A549 (cell line): ENCODE measurements at places on chromosomes 7 and 10. TPM values are rescaled to one million over a fixed set of nuclear protein-coding genes. Genes with fewer than 3 reads are reported as not detected.

DNA sequence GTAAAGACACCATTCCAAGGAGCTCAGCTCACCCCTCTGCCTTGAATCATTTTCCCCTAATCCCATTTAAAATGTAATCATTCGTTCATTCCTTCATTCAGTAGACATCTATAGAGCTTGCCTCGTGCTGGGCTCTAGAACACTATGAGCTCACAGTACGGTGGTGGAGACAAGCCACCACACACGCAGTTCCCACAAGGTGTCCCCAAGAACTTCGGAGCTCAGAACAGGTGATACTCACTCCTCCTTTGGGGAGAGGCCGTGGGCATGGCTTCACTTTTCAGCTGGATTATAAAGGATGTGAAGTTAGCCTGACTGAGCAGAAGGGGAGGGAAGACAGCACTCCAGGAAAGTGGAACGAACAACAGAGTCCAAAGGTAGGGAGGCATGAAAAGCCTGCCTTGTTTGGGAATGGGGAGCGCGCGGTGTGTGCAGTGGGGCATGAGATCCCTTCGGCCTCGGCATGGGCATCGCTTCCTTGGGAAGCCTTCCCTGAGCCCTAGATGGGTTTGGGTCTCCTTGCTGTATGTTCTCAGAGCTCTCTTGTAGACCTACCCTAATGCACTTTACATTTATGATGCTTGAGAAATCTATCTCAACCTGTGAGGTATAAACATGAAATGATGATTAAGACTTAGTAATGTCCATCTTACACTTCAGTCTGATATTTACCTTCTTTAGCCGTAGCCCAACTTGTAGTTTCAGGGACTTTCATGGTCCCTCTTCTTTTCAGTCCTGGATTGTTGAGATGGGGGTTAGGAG is 809 bp upstream of the OGA start:
- DNase-seq: no peak

DNA sequence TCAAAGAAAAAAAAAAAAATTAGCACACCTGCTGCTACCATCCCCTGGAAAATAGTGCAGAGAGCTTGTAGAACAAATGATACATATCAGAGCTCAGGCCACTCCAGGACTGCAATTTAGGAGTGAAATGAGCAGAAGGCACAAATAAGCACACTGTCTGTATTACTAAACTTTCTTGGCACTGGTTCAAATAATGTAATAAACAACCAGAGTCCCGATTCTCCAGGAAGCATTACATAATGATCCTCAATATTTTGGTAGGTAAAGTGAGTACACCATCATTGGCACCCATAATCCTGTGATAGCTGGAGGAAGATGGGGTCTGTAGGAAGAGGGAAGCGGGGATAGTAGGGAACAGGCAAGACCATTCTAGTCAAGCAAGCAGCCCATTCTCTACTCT is 74.3 kb downstream of the SVOPL start:
- no peak for DNase-seq

GRCh38 chr7:139332697-139333359 is 8.3 kb upstream of the FMC1 start:
- no peak for DNase-seq

- no peak for DNase-seq
Measured at GRCh38 chr10:79393221-79393923, 46.1 kb downstream of the PPIF start.

- no peak for DNase-seq
Measured at GRCh38 chr7:129095258-129095657, 40.3 kb upstream of the TNPO3 start.

- DNase-seq: no peak
Measured at GRCh38 chr10:46224414-46224682, 62.4 kb upstream of the ANTXRL start.

DNA sequence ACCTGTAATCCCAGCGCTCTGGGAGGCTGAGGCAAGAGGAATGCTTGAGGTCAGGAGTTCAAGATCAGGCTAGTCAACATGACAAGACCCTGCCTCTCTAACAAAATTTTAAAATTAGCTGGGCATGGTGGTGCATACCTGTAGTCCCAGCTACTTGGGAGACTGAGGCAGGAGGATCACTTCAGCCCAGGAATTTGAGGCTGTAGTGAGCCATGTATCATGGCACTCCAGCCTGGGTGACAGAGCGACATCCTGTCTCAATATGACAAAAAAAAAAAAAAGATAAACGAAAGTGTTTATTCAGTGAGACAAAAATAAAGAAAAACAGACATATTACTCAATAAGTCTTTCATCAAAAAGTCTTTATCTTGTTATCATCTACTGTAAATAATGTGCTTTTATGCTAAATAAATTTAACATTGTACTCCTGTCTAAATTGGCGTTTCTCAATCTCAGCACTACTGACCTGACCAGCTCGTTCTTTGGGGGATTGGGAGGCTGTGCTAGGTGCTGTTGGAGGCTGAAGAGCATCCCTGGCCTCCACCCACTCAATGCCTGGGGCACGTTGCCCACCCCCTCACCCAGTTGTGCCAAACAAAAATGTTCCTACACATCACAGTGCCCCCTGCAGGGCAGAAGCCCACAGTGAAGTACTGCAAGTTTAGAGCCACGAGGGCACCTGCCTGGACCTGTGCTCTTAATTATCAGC is 57.7 kb downstream of the NCAPG2 start:
- DNase-seq: no peak

- no peak for DNase-seq
Measured at GRCh38 chr10:3812141-3812540, 27.1 kb upstream of the KLF6 start.

GRCh38 chr10:113282564-113282963 is 270.3 kb upstream of the HABP2 start:
- DNase-seq: no peak

DNA sequence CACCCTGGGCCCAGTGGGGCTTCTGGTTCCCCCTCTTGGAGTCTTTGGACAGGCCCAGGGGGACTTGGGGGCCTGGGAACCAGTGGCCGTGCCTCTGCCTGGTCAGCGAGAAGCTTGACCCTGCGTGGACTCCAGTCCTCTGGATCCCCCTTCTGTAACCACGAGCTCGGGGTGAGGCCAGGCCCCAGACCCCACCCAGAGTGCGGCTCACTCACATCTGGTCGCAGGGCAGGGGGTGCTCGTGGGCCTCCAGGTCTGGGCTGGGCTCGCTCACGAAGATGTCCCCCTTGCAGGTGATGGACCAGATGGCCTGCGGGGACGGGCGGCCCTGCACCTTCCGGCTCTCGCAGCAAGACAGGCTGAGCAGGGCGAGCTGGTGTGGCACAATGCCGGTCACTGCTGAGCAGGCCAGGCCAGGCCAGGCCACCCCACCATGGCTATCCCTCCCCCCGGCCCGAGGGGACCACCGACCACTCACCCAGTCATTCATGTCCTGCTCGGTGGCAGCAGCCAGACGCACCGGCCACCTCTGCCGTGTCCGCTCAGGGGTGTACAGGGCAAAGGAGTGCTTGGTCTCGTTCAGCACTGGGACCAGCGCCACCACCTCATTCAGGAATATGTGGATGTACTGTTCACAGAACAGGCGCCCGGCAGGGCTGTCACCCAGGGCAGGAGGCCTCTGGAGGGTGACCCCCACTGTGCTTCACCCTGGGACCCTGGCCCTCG is 19.7 kb downstream of the BHLHA15 start:
- DNase-seq: no peak

- no peak for DNase-seq
Measured at GRCh38 chr7:87552351-87552900, 48.3 kb downstream of the ABCB1 start.

DNA sequence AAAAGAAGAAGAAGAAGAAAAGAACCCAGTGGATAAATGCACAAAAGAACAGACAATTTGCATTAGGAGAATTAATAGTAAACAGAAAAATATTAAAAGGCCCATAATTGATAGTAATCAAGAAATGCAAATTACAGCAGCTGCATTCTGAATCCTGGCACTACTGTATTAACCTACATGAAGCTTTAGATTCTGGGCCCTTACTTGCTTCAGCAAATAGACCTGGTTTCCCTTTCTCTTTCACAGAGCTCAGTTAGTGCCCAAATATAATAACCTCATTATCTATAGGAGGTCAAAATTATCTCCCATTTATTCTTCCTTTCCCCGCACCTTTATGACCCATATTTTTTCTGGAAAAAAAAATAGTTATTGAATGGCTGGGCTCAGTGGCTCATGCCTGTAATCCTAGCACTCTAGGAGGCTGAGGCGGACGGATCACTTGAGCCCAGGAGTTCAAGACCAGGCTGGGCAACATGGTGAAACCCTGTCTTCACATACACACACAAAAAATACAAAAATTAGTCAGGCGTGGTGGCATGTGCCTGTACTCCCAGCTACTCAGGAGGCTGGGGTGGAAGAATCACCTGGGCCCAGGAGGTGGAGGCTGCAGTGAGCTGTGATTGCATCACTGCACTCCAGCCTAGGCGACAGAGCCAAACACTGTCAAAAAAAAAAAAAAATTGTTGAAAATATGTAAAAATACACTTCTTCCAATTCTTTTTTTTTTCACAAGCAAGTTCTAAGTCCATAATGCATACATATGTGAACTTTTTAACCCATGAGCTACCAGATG is 36.0 kb upstream of the PIK3AP1 start:
- DNase-seq: no peak

DNA sequence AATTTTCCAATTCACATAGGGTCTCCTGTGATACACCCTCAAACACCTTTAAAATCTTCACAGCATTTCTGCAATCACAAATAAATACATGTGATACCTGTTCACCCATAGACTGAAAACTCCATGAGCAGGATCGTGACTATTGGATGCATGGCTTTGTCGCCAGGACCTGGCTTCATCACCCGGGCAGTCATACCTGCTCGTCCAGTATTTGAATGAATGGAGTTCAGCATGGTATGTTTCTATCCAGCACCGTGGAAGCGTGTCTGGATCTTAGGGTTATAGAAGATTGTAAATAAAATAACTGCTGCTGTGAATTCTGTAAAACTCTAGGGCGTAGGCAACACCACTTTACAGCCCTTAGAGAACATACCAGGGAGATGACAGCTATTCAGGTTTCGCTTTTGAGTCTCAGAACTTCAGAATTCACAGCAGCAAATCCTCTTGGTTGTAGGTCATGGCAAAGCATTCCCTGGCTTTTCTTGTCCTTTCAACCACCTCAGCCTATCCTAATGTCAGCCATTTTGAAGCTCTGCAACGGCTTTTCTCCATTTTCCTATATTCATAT is 47.4 kb upstream of the USP6NL start:
- DNase-seq: no peak

DNA sequence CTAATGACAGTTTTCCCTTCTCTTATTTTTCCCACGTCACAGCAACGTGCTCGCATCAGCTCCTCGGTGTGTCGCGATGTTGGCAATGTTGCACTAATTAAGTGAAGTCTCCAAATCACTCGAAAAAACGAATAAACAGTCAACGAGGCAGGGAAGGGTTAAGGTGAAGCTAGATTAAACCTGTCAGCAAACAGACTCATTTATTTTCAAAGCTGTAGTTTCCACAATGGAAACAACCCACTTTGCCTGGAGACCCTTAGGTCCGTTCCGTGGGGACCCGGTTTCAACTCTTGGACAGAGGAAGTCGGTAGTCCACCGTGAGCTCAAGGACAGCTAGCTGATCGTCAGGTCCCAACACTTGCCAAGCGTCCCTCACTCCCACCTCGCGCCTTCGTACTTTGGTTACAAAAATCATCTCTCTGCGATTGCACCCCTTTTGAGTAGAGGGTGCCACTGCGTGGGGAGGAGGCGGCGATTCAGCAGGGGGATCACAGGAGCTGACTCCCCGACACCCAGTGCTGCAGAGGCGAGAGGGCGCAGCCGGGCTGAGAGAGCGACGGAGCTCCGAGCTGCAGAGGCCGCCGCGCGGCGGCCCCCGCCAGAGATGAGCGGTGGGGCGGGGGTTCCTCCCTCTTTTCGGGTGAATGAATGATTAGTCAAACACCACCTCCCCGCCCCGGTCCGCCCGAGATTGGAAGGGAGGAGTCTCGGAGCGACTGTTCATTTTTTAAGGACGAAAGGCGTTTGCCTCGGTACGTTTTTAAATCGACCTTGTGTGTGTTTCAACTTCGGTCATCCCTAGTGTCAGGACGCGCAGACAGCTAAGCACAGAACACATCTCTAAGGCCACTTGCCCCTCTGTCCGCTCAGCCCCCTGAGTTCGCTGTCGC is 1.3 kb upstream of the BMPER start:
- DNase-seq: peak; percentile 54

Gene CTAGE8
- polyA plus RNA-seq: not detected in 3 replicates

Gene ZNF775
- 4.5 to 5.4 TPM (median 5.4 TPM) in 3 replicates for polyA plus RNA-seq

Gene OR2A42
- polyA plus RNA-seq: not detected in 3 replicates

Gene SPAM1
- not detected in 3 replicates for polyA plus RNA-seq

Gene SERPINE1
- 286 to 399 TPM (median 346 TPM) in 3 replicates for polyA plus RNA-seq

Gene EMX2
- polyA plus RNA-seq: not detected in 3 replicates

Gene PARG
- polyA plus RNA-seq: 22.5 to 24.0 TPM (median 22.6 TPM) in 3 replicates

Gene PCDH15
- polyA plus RNA-seq: not detected in 3 replicates
